ENCODE measurements at places on chromosomes 13 and 19.

GRCh38 chr19:29372461-29372860 is 153.3 kb upstream of the VSTM2B start:
- no peak for DNase-seq

DNA sequence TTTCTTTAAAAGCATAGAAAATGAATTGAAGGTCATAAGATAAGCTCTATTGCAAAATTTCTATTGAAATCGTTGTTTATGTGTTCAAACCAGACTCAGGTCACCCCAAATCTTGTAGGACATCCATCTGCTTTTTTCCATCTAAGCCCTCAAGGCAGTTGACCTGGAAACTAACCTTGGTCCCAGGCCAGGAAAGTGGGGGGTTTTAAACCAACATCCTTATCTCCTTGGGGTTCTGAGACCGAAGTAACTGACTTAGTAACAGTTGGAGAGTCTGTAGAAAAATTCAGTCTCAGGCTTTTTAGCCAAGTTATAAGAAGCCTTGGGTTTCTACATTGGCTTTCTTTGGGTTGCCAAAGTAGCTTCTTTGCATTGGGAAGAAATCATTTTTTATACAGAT is 23.4 kb downstream of the ZNF507 start:
- DNase-seq: no peak

DNA sequence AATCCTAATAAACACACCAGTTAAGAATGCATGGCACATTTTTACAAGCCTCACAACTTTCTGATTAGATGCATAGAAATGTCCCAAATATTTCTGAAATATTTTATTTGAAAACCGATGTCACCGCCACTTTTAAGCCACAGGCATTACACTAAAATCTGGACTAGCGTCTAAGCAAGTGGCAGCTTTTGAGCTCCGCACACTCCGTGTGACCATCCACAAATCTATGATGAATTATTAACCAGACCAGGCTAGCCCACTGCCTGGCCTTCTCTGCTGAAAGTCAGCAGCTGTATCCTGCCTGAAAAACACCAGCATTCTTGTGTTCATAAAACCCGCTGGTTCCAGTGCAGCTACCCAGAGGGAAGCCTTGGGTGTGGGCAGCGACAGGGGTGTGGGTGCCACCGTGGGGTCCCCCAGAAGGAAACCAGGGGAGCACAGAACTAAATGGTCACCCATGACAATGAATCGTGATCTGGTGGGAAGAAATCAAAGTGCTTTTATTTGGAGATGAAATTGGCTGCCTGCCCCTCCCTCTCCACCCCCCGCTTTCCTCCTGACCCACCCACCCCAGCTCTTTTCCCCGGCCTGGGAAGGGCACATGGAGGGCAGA is 13.8 kb downstream of the RASA3 start:
- DNase-seq: no peak

GRCh38 chr13:85659493-85659892 is 139.7 kb downstream of the SLITRK6 start:
- no peak for DNase-seq

GRCh38 chr19:38710928-38711725 is 33.1 kb downstream of the CAPN12 start:
- no peak for DNase-seq

DNA sequence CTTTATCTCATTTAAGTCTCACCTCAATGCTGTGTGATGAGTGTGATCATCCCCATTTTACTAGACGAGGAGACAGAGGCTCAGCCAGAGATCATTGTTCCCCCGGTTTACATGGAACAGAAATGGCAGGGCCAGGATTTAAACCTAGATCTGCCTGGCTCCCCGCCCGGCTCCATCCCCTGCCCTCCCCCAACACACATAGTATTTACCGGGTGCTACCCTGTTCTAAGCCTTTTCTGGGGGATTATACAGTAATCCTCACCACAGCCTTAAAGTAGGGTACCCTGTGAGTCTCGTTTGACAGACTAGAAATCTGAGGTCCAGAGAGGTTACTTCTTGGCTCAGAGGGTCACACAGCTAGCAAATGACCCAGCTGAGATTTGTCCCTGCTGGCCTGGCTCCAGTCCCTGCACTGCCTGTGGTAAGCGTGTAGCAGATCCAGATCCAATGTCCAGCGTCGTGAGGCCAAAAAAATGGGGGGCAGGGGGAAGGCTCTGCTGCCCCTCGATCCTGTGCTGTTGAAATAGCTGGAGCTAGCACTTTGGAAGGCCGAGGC is 3.8 kb upstream of the KLC3 start:
- DNase-seq: no peak

GRCh38 chr19:45824041-45824471 is 8.9 kb upstream of the RSPH6A start:
- no peak for DNase-seq

DNA sequence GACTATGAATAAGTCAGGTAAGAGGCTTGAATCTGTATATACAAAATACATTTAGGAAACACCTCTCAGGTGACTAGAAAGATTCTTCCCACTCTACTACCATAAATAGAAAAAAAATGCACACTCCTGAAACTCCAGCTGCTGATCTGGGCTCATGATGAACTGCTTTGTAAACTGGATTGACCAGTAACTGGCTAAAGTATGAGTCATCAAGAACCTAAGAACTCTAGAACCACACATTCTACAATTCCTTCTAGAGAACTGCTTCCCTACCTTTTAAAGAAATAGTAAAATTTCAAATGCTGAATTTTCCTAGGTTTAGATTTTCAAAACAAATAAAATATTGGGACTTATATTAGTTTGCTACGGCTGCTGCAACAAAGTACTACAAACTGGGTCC is 55.2 kb downstream of the ELF1 start:
- DNase-seq: no peak

- DNase-seq: no peak
Measured at GRCh38 chr13:92488249-92488852, 738.3 kb upstream of the GPC6 start.

DNA sequence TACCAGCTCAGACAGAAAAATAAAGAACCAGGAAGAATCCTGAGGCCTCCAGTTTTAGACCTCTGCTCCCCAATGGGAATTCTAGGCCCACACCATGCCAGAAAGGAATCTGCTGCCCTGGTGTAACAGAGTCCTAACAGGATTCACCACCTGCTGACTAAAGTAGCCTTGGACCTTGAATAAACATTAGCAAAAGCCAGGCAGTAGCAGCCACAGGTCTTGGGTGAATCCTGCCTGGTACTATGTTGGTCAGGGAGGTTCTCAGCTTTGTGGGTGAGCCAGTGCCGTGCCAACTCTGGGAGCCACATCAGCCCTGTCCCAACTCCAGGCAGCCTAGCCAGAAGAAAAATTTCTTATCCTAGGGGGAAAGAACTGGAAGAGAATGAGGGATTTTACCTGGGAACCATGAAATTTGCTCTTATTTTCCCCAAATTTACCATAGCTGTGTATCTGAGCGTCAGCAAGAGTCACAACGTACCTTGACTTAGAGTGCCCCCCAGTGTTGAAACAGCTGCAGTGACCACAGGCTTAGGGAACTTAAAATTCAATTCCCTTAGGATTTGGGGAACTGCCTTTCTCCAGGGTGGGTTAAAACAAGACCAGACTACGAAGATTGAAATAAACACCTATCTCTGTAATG is 1895.6 kb upstream of the PRR20A start:
- no peak for DNase-seq

GRCh38 chr13:36706755-36707154 is 32.9 kb downstream of the SERTM1 start:
- no peak for DNase-seq

DNA sequence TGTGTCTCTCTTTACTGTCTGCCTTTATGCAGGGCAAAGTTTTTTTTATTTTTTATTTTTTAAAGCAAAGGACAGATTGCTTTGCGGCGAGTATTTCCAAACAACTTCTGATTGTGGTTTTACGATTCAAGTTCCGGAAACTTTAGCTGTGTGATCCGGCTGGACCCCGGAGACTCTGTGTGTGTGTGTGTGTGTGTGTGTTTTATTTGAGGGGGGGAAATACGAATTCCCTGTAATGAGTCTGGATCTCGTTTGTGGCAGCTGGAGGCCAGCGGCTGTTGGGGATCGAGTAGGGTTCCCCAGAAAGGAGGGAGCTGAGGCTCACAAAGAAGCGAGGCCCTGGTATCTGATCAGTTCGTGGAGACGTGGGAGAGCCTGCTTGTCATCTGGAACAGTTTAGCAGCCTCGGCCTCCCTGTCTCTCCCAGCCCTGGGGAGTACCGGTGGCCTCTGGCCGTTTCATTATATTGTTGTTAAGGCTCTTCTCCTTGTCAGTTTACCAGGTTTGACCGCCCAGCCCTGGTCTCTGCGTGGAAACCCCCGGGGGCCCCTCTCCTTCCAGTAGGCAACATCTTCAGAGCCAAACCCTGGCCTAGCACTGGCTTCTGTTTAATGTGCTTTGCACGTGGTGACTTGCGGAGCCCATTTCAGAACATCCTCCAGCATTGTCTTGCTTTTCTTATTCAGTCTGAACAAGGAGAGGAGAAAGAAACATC is 1.3 kb downstream of the FARP1 start:
- DNase-seq: no peak

DNA sequence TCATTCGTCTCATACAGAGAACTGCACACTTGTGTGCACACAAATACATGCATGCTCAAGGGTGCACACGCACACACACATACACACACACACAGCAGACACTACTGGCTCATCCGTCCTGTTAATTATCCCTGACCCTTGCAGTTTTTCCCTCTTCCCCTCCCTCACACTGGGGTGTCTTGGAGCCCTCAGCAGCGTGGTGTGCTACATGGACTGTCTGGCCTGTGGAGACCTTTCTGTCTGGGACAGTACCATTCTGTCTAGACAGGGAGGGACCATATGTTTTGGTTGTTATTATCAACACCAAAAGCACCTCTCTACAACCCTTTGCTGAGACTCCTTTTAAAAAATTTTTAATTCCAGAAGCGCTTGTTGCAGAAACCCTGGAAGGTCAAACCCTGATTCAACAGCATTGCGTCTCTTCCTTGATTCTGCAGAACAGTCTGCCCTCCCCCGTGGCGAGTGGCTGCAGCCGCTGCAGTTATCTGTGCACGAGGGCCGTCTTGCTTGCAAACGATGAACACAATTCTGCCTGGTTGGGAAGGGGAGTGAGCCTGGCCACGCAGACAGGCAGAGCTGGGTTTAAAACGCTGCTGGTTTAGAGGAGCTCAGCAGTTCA is 374.0 kb downstream of the IRS2 start:
- no peak for DNase-seq

- DNase-seq: no peak
Measured at GRCh38 chr19:48975947-48976847, 11.1 kb downstream of the FTL start.

- no peak for DNase-seq
Measured at GRCh38 chr13:52850396-52851136, 2.1 kb upstream of the PCDH8 start.

DNA sequence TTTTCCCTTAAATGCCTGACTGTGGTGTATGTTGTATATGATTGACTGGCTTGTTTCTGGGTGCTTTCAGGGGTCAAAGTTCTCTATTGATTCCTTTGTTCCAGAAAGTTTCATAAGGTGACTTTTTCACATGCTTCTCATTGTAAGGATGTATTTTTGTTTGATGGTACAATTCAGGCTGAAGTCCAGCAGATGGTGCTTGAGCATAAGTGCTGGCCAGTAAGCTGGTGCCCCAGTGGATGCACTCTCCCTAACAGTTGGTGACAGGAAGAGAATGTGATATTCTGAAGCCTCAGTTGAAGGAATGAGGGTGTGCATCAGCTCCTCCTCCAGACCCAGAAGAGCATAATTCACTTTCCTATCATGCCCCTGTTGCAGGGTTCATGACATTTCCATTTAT is 1941.6 kb upstream of the PRR20A start:
- no peak for DNase-seq

DNA sequence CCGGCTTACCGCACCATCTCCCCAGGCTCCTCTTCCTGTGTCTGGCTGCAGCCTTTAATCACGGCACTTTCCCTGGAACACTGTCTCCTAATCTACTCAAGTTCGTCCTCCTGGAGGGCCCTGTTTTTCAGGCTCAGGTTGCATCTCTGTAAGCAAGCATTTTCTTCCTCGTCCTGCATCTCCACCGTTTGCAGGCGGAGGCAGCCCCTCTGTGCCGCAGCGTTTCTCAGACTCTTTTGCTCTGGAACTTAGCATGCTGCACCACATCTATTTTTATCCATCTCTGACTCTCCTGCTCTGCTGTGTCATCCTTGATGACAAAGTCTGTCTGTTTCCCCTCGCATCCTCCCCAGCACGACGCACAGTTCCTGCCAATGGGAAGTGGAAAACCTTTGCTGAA is 117.5 kb downstream of the ATP8A2 start:
- no peak for DNase-seq
